ENCODE measurements at places on chromosomes 5 and 9. TPM values are rescaled to one million over a fixed set of nuclear protein-coding genes. Genes with fewer than 3 reads are reported as not detected.

- no peak for DNase-seq
Observed at GRCh38 chr9:134461426-134461982, 135.2 kb downstream of the RXRA start.

GRCh38 chr5:159132429-159133040 lies 32.8 kb upstream of the EBF1 start:
- peak; percentile 21 for DNase-seq

DNA sequence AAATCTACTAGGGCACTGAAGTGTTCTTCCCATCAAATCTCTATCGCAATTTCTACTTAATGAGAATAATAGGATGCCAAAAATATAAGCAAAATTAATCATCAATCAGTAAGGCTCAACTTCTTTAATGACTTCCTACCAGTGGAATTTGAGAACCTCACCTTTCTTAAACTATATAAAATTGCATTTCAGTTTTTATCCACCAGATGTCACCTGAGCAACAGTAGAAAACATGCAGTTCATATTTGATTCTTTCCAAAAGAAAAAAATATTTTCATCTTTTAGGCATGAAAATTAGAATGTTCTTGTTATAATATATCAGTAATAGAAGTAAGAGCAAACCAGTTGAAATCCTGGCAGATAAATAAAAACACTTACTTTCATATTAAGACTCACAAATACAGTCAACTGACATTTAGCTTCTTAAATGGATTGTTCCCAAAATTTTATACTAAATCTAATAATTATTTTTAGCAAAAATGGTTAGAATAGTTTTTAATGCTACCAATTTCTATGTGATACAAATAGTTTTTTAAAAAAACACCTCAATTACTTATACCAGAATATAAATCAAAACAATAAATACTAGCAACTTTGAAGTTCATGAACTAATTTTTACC lies 13.4 kb upstream of the CCDC112 start:
- DNase-seq = peak; percentile 75

DNA sequence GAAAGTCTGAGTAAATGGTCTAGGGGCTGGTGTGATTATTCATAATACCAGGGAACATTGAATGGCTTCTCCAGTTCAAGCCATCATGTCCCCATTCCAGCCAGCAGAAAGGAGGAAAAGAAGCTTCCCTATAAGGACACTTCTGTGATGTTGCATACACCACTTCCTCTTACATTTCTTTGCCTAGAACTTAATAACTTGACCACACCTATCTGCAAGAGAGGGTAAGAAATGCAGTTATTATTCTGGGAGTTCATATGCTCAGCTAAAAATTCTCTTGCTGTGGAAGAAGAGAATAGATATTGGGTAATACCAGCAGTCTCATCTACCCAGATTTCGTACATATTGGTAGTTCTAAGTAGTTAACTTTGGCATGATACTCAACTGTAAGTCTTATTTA lies 166.1 kb downstream of the SLC28A3 start:
- no peak for DNase-seq

DNA sequence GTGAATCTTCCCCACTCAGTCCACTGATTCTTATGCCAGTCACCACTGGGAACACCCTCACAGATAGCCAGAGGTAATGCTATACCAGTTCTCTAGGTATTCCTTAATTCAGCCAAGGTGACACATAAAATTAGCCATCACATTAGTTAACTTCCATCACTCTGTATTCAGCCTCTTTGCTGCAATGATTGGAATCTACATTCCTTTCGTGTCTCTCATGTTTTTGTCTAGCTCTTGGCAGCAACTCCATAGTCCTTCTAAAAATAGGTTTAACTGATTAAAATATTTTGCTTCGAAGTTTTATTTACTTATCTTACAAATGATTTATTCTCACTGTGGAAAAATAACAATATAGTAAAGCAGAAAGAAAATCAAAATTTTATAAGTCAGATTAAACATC lies 19.6 kb upstream of the RNF20 start:
- peak; percentile 57 for DNase-seq

DNA sequence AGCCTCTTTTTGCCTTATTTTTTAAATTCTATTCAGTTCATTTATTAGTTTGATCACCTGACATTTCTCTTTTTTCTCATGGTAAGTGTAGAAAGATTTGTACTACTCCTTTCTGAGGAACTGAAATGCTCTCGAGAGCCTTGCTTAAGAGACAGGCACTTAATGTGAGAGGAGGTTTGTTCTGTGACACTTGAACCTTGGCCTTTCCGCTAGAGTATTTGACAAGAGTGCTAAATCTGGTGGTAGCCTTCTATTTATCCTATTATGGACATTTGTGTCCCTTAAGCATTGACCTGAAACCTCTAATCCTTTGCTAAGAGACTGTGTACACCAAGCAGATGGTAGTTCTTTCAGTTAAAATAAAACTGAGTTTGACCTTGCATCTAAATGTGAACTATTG lies 805.0 kb upstream of the PTPRD start:
- no peak for DNase-seq

DNA sequence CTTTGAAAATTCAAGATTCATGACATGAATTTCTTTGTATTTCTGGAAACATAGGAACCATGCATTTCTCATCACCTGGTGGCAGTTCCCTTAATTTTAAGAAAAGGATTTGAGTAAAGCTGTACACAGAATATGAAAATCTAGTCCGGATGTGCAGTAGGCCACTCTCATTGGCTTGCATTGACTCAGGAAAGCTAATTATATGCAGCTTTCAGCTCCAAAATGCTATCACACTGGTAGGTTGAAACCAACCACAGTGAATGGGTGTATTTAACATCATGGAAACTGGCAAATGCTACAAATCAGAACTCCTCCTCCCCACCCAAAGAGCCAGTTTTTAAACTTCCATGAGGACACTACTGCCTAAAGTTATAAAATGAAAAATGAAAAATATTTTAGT lies 161.6 kb upstream of the FBXL17 start:
- no peak for DNase-seq

DNA sequence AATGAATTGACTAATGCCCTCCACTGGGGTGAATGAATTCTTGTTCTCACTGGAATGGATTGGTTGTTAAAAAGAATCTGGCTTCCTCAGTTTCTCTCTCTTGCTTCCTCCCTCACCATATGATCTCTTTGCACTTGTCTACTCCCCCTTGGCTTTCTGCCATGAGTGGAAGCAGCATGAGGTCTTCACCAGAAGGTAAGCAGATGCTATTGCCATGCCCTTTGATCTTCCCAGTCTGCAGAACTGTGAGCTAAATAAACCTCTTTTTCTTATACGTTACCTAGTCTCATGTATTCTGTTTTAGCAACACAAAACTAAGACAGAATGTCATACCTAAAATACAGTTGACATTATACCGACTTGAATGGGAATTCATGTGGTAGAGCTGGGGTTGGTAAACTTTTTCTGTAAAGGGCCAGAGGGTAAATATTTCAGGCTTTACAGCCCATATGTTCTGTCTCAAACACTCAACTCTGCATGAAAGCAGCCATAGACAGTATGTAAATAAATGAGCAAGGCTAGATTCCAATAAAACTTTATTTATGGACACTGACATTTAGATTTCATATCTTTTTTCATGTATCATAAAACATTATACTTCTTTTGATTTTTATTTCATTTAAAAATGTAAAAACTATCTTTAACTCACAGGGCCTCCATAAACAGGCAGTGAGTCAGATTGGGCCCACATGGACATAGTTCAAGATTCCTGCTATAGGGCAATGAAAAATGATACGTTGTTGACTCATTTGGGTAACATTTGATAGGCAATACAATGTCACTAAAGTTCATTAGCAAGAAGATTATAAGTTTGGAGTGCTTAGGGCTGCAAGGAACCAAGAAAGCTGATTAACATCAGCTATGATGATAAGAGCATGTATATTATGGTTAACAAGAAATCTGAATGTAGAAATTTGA lies 79.4 kb upstream of the TLE4 start:
- DNase-seq = peak; percentile 35

GRCh38 chr9:130713286-130713960 lies 19.8 kb downstream of the EXOSC2 start:
- no peak for DNase-seq

- no peak for DNase-seq
Observed at GRCh38 chr9:127215268-127216209, 49.0 kb upstream of the GARNL3 start.

- DNase-seq = no peak
Observed at GRCh38 chr9:121685146-121685794, 33.8 kb downstream of the DAB2IP start.

Gene PCDHGC4
- 0.90 TPM for total RNA-seq

Gene MAN1B1
- total RNA-seq = 65.3 TPM

Gene PAPPA
- 1.3 TPM for total RNA-seq
